ENCODE measurements at places on chromosomes 7 and 10.

DNA sequence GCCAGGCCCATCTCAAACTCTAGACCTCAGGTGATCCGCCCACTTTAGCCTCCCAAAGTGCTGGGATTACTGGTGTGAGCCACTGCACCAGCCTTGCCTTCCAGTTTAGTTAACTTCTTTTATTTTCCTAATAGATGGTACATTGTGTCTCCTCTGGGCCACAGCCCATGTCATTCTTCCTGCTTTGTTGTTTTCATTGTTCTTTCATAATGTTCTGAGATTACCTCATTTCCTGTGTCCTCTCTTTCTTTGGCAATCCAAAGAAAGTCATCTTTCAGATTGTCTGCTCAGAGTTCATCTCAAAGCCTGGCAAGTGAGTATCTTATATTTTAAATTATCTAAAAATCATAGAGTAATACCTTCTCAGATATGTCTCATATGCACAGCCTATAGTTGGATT, at the start of gene OLAH:
Gene OLAH (plus strand): TSS at position 270 of the 400 bp plus-strand sequence. CDS start 3,346 bp downstream, outside the sequence.
- no peak for DNase-seq

DNA sequence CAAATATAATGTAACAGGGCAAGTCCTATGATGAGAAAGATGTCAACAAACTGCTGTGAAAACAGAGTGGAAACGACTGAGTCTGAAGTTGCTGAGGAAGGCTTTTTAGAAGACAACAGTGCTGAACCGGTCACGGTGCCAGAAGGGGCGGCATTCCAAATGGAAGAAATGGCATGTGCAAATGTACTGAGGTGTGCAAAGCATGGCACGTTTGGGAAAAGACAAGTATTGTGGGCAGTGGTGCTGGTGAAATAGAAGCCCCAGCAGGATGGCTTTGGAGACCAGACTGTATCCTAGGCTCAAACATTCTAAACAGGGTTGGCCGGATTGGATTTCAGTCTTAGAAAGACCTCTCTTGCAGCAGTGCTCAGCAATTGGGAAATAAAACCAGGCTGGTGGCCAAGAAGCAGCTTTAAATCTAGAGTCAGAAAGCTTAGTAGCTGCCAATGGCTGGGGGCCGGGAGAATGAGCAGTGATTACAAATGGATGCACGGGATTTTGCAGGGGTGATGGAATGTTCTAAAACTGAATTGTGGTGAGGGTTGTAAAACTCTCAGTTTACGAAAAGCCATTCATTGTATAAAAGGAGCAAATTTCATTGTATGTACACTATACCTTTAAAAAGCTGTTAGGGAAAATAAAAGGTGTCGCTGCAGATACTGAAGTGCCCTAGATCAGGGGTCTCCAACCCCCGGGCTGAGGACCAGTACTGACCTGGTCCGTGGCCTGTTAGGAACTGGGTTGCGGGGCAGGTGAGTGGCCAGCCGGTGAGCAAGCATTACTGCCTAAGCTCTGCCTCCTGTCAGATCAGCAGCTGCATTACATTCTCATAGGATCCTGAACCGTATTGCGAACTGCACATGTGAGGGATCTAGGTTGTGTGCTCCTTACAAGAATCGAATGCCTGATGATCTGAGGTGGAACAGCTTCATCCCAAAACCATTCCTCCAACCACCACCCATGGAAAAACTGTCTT, 141.6 kb downstream of the HIBADH start:
- no peak for DNase-seq

DNA sequence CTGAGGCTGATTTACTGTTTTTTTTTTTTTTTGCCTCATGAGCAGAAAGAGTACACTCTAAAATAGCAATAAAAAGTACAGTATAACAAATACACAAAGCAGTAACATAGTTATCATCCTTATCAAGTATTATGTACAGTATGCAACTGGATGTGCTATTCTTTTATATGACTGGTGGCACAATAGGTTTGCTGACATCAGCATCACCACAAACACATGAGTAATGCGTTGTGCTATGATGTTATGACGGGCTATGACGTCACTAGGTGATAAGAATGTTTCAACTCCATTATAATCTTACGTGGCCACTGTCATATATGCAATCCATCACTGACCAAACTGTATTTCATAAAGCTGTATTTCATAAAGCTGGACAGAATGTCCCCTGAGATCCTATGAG, 189.2 kb upstream of the GLI3 start:
- no peak for DNase-seq

DNA sequence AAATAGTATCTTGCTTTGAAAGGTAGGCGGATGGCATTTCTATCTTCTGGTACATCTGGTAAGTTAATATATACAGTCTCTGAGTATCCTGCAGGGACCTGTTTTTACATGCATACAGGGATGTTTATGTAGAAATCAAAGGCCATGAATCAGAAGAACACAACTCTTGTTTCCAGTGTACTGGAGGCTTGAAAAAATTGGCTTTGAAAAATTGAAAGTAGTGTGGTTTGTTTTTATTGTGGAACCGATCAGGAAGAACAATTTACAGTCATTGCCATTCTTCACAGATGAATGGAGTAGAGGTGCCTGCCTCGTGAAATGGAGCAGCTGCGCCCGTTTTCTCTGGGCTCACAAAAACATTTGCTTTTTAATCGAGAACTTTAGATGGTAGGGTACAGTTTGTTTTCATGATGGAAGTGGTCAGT, 54.0 kb upstream of the RPA3 start:
- no peak for DNase-seq

DNA sequence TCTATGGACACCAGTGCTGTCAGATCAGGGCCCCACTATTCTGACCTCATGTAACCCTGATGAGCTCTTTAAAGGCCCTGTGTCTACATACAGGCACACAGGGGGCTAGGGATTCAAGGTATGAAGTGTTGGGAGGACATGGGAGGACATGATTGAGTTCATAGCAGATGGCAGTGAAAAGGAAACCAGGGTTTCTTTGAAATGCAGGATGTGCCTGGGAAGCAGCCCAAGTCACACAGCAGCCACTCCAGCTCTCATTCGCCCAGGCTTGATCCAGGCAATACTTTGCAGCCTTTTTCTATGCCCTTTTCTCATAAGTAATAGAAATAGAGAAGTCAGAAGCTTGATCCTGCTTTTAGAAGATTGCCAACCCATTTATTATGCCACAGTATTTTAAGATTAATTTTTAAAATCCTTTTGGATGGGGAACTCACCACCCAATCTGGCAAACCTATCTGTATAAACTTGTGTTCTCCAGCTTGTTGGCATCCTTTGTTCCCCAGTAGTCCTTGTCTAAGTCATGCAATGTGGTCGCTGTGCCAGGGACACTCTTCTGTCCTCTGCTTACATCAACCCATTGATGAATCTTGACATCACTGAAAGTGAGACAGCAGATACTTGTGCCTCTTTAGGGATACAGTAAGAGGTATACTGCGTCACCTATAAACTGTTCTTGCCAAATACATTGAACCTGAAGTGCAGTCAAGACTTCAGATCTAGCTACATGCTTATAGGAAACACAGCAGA, 95.0 kb downstream of the TAF3 start:
- DNase-seq, result no peak

GRCh38 chr10:109762555-109762954, 160.8 kb downstream of the XPNPEP1 start:
- no peak for DNase-seq

DNA sequence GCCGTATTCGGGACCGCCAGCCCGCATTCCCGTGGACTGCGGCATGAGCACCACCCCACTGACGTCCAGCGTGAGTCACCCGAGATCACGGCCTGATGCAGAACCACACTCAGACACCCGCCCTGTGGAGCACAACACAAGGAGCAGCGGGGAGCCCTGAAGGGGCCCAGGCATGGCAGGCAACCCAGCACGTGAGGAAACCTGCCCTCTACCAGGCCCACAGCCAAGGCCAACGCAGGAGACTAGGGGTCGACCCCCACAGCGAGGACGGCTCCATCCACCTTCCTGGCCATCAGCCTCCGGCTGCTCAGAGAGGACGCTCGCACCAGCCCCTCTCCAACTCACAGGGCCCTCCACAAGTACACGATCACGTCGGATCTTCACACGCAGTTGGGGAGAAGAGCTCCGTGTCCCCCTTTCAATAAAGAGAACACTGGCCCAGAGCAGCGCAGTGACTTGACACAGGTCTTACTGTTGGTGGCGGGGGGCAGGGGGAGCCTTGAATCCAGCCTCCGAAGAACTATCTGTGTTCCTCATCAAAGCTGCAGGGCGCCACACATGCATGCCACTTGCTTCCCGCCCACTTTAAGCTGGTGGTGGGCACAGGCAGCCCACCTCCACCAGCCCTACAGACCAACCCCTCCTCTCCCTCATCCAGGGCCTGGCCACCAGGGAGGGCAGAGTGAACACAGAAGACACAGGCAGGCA, 22.0 kb downstream of the MAD1L1 start:
- no peak for DNase-seq

- no peak for DNase-seq
Observed at GRCh38 chr10:110755781-110756180, 111.6 kb downstream of the RBM20 start.

GRCh38 chr7:135795846-135796570, 47.4 kb upstream of the FAM180A start:
- DNase-seq, result no peak

DNA sequence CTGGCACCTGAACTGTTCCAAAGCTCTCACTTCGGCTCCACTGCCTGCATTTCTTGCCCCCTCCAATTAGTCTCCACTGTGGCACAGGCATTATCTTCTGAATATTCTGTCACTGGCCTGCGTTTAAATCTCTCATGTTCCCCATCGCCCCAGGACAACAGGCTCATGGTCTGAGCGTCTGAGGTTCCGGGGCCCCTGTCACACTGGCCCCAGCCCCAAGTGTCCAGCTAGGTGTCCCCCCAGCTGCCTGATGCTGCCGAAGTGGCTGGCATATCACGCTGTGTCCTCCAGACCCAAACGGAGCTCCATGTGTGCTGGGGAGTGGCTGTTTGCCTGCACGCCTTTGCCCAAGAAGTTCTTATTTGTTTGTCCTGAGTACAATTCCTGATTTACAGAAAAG, 135.4 kb downstream of the TACC2 start:
- DNase-seq, result no peak

GRCh38 chr10:88980247-88980646, 10.4 kb upstream of the FAS start:
- no peak for DNase-seq

- DNase-seq, result no peak
Observed at GRCh38 chr7:105346593-105347322, 42.0 kb downstream of the SRPK2 start.

GRCh38 chr7:100598425-100598824, 3.7 kb upstream of the PCOLCE start:
- no peak for DNase-seq

DNA sequence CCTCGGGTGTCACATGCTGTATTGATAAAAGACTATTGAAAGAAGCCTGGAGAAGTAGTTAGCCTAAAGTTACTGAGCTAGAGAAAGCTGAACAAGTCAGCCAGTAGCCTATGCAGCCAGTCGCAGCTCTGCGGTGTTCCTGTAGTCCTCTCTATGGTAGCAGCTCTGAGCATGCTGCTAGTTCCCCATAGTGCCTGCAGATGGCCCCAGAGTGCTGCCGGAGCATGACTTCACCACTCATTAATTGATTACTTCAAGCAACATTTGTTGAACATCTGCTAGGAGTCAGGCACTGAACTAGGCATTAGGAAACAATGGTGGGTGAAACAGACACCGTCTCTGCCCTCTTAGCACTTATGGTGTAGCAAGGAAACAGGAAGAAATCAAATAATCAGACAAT, 422.7 kb downstream of the SORCS3 start:
- DNase-seq, result no peak

DNA sequence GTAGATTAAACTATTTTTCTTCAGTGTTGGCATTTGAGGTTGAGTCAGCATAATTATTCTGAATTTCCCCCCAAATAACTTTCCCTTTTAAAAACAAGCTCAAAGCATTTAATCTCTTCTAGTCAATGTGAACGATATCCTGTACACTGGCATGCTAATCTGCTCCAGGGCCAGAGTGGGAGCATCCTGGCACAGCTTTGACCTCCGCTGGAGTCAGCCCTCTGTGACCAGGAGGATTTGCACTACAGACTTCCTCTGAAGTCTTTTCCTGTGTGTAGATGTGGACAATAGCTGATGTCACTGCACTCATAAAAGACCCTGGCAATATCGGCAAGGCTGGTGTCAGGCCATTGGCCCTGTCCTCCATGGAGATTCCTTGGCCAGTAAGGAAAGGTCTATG, 340.2 kb downstream of the CDC14C start:
- DNase-seq, result no peak

- DNase-seq, result no peak
Observed at GRCh38 chr7:104272767-104273384, 55.5 kb upstream of the LHFPL3 start.

DNA sequence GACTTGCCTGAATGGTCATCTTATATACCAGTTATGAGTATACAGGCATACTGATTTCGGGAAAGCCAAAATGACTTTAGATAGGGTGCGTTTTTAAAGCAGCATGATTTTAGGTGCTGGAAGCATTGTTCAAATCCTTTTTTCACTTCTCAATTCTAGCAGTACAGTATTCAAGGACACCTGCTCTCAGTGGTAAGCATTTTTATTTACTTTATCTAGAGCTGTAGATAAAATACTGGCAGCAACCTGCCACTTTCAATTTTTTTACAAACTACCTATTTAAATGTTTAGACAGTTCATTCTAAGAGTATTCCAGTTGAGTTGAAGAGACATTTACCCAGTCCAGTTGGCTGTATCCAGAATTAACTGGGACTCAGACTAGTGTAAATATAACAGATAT, 33.6 kb downstream of the TMEM106B start:
- DNase-seq, result no peak

DNA sequence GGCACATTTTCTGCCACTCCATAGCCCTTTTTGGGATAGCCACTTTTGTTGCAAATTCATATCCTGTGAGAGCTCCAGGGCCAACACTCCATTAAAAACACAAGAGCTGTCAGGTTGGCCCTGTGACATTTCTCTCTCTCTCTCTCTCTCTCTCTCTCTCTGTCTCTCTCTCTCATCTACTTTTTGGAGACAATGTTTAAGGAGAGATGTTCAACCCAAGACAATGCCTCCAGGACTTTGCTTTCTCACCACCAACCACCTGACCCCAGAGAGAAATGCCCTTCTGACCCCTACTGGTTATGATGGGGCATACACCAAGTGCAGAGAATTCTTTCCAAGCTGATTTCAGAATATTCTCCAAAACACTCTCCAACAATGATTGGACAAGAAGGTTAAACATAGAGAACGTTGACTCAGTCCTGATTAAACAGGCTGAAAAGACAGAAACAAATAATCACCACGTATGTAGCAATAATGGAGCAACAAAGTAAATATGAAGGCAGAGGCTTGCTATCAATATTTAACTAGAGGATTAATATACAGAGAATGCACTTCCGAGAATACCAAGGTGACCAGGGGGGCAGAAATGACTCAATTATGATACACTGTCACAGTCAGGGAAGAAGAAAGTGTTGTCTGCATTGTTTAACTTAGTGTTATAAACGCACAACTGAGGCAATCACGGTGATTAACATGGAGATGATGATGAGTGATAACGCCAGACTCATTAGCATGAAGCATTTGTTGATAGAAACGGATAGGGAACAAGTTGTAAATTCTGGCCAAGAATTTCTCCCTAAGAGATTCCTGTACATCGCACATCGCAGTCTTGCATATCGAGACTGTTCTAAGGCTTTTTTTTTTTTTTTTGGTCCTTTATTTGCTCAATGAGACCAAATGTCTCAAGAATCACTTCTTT, 178.5 kb downstream of the NRP1 start:
- no peak for DNase-seq

GRCh38 chr7:111400088-111400487, 162.2 kb downstream of the IMMP2L start:
- no peak for DNase-seq

GRCh38 chr10:85151506-85151905, 823.1 kb downstream of the CCSER2 start:
- no peak for DNase-seq

- no peak for DNase-seq
Observed at GRCh38 chr10:121753726-121754476, 155.7 kb upstream of the FGFR2 start.

Measured in cortex of kidney (tissue), 1 donor.